ENCODE measurements at places on chromosomes 12 and 14.

- DNase-seq = peak; percentile 20
These were observed 287.2 kb downstream of the BCAT1 start for GRCh38 chr12:24661657-24662096.

DNA sequence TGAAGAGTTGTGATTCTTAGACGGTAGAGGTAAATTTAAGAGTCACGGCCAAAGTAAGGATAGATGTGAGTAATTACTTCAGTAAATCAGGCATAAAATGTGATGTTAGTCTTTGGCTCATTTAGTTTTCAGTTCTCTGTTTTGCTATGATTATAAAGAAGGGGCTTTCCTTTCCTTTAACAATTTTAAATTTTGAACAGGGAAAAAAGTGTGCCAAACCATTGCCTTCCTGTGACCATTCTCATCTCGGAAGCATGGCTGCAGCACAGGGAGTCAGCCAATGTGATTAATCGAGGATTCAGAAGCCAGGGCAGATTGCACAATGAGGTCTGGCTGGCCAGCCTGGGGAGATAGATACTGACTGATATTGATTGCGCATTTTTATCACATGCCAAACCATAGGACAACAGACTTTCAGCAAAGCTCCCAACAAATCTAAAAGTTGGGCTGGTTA, 480.2 kb upstream of the PRICKLE1 start:
- no peak for DNase-seq

- DNase-seq = no peak
These were observed 188.9 kb downstream of the TMEM132C start for GRCh38 chr12:128455851-128456250.

DNA sequence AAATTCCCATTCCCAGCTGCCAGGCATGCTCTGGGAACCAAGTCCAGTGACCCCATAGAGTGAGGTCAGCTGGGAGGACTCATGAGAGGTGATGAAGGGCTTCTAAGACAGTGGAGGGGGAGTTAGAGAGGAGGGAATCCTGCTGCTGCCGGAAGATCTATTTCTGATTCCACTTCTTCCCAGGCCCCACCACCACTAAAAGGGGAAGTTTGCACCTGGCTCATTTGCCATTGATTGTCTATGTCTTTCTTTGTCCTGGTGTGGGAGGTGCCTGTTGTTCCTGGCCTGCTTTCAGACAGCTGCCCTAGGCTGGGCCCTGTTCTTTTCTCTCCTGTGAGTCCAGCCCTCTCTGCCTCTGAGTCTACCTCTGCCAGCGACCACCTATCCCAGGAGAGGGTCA, 3.0 kb upstream of the KRT6A start:
- no peak for DNase-seq

GRCh38 chr12:62190689-62191490, 69.3 kb upstream of the USP15 start:
- DNase-seq = no peak

- no peak for DNase-seq
These were observed 5.1 kb downstream of the IKBIP start for GRCh38 chr12:98639491-98639890.
